ENCODE measurements at places on chromosomes 4 and X. TPM values are rescaled to one million over a fixed set of nuclear protein-coding genes. Genes with fewer than 3 reads are reported as not detected.

GRCh38 chrX:30992381-30992904 is 79.4 kb downstream of the FTHL17 start:
- peak; percentile 37 for DNase-seq

DNA sequence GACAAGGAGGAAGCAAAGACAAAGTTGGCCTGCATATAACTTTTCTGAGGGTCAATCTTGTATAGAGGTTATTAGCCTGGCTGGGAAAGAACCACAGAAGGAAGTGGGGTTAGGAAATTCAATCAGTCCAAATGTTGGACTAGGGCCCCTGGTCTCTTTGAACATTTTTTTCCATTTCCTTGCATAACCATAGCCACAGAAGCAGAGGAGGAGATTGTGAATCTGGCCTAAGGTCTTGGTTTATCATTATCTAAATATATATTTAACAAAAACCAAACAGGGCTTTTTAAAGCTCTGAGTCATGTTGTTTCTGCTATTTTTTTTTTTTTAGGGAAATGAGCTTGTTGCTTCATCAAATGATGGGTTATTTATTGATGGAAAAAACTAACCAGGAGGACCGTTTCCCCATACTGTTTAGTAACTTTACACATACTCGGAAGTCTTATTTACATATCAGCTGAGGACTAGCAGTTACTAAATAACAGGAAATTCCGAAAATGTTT is 97.7 kb upstream of the ACSL4 start:
- DNase-seq: no peak

Gene REPS2
- polyA plus RNA-seq: 12.0 TPM

DNA sequence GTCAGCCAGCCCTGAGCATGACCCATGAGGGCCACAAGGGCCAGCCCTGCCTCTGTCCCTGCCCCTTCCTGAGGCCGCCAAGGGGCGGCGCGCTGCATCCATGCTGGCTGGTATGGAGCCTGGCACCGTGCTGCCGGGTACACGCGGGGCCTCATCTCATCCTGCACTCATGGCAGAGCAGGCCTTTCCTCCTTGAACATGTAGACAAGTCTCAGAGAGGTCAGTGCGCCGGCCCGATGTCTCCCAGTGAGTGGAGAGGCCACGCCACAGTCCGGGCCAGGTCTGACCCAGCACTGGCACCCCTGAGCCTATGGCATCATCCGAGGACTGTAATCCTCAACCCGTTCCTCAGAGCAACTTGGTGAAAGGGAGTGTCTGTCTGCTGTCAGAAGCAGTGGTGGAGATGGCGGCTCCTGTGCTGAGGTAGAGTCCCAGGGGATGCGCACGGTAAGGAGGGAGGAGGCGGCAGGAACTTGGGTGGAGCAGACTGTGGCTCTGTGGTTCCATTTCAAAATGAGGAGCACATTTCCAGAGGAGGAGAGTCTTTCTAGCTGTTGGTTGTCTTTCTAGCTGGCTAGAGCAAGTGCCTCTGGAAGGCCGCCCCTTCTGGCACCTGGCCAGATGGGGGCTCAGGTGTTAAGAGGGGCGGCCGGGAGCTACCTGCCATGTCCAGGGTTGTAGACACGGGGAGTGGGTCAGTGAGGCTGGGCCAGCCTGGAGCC is 32.8 kb downstream of the TRMT44 start:
- no peak for DNase-seq

GRCh38 chrX:8033175-8033574 is 106.0 kb upstream of the PNPLA4 start:
- no peak for DNase-seq

Data from lung (tissue), 17 donors.